ENCODE measurements at places on chromosomes 13 and 19. TPM values are rescaled to one million over a fixed set of nuclear protein-coding genes. Genes with fewer than 3 reads are reported as not detected.

The ZNF415 gene
- total RNA-seq = 17.8 TPM

The ZNF460 gene
- total RNA-seq = 23.0 TPM

The ZNF793 gene
- 5.7 TPM for total RNA-seq

The KCNJ14 gene
- total RNA-seq = 0.24 TPM

The FGF14 gene
- total RNA-seq = 2.6 TPM

The TMEM86B gene
- total RNA-seq = 2.3 TPM

The C19orf85 gene
- not detected for total RNA-seq

The ZNF580 gene
- total RNA-seq = 11.9 TPM

The SIGLEC5 gene
- total RNA-seq = not detected

The WDR87 gene
- not detected for total RNA-seq

The COL4A1 gene
- 107 TPM for total RNA-seq

The SIGLEC8 gene
- total RNA-seq = 0.13 TPM

The SIAH3 gene
- not detected for total RNA-seq

The HSD11B1L gene
- total RNA-seq = 3.5 TPM

The MAP4K1 gene
- 1.3 TPM for total RNA-seq

The TEX101 gene
- total RNA-seq = not detected

The PABPC3 gene
- total RNA-seq = 0.08 TPM

Measured in Right ventricle myocardium superior (tissue), 1 donor.